Stimulated activated CD8-positive, alpha-beta memory T cell treated with anti-CD3 and anti-CD28 coated beads, Interleukin-2, amount 100 ng/mL, for 48 hours (primary cell): ENCODE measurements at places on chromosomes 1 and 21.

- no peak for DNase-seq
Observed at GRCh38 chr1:109821831-109822745, 58.4 kb upstream of the EPS8L3 start.

GRCh38 chr1:166383635-166384346 lies 217.0 kb upstream of the FAM78B start:
- DNase-seq = no peak

DNA sequence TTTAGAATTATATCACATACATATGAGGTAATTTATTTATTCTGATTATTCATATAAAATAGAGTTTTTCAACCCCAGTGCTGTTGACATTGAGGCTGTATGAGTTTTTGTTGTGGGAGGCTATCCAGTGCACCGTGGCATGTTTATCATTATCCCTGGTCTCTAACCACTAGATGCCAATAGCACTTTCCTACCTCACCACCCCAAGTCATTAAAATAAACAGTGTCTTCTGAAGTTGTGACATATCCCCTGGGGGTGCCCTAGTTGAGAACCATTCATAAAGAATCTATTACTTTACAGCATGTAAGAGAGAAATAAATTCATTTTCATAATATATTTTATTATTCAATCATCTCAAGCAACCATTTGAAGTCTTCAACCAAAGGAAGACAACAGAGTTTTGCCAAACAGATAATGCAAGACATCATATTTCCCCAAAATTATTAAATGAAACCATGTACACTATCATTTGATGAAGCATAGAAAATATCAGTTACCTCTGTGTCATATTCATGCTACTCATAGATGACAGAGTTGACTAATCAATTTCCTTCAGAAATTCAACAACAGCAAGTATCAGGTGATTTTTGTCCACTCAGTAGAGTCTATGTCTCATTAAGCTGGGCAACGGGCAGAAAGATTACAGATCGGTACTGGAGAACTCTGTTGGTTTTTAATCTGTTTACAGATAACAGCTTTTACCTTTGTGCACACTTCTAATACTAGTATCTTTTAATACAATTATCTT lies 39.5 kb upstream of the RGS1 start:
- no peak for DNase-seq

DNA sequence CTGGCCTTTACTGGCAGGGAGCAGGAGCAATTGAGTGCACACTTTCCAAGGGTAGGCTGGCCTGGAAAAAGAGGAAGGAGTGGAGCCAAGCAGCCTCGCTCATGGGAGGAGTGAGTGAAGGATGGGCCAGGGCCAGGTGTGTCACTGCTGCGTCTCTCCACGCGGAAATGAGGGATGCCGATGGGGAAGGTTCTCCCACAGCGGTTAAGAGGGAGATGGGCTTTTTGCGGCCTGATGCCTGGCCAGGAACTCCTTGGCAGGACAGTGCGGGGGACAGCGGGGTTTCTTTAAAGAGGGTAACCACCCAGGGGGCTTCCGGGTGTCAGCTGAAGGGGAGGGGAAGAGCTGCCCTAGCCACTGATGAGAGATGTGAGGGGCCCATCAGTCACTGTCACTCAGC lies 82.4 kb downstream of the PTPRU start:
- no peak for DNase-seq

DNA sequence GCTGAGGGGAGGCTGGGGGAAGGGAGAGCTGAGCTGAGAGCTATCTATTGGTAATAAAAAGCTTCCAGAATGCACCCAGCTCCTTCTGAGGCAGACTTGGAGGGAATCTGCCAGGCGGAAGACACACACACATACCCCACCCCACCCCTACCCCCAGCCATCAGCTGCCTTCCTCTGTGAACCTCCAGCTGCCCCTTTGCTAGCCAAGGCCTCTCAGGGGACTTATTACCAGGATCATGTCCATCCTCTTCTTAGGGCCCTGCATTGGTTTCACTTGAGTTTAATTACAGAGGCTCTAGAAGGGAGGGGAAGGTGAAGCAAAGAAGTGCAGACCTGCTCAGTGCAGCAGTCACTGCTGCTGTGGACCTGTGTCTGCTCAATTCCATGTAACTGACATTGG lies 156.4 kb downstream of the OMA1 start:
- DNase-seq = no peak

GRCh38 chr1:24007079-24007478 lies 27.0 kb upstream of the SRSF10 start:
- no peak for DNase-seq

- no peak for DNase-seq
Observed at GRCh38 chr1:106747791-106748190, 308.7 kb upstream of the PRMT6 start.

GRCh38 chr1:232438476-232438875 lies 191.5 kb downstream of the SIPA1L2 start:
- no peak for DNase-seq

- DNase-seq = peak; percentile 41
Observed at GRCh38 chr1:154736841-154737240, 128.9 kb upstream of the ADAR start.
